ENCODE measurements at places on chromosomes 6 and 20.

GRCh38 chr20:62235001-62235776, 3.1 kb upstream of the OSBPL2 start:
- no peak for ATAC-seq

DNA sequence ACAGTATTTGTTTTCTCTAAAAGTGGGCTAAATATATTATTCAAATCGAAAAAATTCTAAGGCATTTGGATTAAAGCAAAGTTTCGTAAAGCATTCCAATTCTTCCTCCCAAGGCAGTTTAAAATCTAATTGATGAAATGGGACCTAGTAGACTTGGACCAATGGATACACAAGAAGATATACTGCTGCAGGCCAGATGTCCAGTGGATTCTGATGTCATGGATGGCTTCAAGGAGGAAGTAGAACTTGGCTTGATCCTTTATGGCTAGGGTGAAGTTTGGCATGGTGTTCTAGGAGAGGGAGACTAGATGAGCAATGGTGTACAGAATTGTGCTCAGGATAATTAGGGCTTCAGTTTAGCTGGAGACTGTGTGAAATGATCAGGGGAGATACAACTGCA, 559.5 kb upstream of the MMS22L start:
- no peak for ATAC-seq

GRCh38 chr20:61295682-61296628, 43.9 kb downstream of the CDH4 start:
- no peak for ATAC-seq

DNA sequence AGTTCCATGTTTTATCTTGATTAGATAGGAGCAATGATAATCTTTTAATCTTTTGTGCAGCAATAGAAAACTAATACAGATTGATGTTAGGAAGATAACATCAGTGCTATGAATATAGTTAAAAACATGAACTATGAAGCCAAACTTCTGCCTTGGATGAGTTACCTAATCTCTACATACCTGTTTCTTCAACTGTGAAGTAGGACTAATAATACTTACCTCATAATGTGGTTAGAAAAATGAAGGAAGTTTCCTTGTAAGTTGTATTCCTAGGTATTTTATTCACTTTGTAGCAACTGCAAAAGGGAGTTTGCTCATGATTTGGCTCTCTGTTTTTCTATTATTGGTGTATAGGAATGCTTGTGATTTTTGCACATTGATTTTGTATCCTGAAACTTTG, 111.9 kb downstream of the FRK start:
- ATAC-seq, result no peak

DNA sequence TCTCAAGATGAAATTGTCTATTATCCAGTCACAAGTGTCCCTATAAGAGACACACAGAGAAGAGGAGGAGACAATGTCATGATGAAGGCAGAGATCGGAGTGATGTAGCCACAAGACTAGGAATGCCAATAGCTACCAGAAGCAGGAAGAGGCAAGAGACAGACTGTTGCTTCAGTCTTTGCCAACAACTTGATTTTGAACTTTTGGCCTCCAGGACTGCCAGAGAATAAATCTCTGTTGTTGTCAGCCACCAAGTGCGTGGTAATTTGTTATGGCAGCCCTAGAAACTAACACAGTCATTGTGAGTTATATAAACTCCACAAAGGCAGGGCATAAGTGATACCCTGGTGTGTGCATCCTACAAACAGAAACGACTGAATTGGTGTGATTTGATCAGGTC, 517.0 kb downstream of the BTBD3 start:
- ATAC-seq, result no peak

All from stimulated activated memory B cell treated with anti-CD40 and anti-IgM and Interleukin-4, amounts not matched to agents 10 μg/mL and 1 μg/mL and 100 μg/mL, for 72 hours (primary cell).